Stimulated activated CD8-positive, alpha-beta memory T cell treated with anti-CD3 and anti-CD28 coated beads, Interleukin-7, amount 100 ng/mL, for 24 hours (primary cell): ENCODE measurements at places on chromosomes 7 and 10.

- DNase-seq: no peak
Measured at GRCh38 chr7:30865821-30866220, 45.8 kb upstream of the AQP1 start.

GRCh38 chr10:1148855-1149605, 92.8 kb downstream of the WDR37 start:
- no peak for DNase-seq

GRCh38 chr7:27235387-27236311, 7.0 kb upstream of the EVX1 start:
- no peak for DNase-seq

GRCh38 chr7:28700790-28701203, 257.3 kb downstream of the TRIL start:
- DNase-seq: no peak

GRCh38 chr10:61042533-61042932, 98.5 kb upstream of the RHOBTB1 start:
- DNase-seq: no peak

DNA sequence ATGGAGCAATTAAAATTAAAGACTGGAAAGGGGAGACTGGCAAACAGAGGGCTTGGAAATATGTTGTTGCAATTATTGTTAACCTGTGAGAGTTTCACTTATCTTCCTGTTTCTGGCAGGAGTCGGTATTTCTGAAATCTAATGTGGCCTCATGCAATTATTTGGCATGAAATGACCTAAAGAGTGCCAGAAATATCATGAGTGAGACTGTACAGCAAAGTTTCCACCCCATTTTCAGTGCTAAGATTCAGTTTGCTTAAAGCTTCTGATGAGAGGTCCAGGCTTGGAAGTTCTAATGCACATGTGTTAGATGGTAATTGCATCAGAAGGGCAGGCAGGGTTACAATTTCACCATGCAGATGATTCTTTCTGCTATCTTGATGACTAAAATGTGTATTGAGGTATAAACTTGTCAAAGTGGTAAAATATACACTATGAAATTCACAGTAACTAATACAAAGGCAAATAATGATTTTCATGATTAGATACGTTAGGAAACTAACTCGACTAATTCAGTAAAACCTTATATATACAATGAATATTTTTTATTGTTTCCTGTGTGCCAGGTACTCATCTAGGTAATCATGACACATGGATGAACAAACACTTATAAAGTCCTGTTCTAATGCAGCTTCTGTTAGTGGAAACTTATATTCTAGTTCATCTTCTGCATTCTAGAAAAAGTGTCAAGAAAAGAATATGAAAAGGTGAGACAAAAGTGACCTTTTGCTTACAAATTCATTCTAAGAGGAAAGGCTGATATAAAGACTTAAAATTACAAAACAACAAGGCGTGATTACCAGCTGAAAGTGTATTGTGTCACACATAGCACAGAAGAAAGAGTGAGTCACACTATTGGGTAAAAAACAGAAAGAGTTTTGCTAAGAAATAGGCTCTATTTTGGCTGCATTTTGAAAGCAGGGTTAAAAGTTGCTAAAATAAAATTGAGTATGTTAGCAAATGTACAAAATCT, 533.4 kb upstream of the SEMA3D start:
- no peak for DNase-seq

- DNase-seq: no peak
Measured at GRCh38 chr7:104530251-104530650, 201.8 kb downstream of the LHFPL3 start.

DNA sequence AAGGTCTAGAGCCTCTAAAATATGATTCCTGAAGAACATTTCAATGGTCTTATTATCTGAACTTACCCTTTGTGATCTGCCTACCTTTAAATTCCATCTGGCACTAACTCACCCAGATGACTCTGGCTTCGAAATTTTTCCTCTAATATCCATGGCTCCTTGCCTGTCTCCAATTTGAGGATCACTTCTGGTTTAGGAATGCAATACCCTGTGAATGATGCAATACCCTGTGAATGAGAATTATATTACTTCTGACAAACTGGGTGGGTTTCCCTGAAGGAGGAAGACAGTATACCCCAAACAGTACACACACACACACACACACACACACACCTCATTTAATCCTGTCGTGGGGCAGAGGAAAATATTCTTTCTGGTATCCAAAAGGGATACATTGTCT, 115.3 kb downstream of the ZNF33B start:
- no peak for DNase-seq

DNA sequence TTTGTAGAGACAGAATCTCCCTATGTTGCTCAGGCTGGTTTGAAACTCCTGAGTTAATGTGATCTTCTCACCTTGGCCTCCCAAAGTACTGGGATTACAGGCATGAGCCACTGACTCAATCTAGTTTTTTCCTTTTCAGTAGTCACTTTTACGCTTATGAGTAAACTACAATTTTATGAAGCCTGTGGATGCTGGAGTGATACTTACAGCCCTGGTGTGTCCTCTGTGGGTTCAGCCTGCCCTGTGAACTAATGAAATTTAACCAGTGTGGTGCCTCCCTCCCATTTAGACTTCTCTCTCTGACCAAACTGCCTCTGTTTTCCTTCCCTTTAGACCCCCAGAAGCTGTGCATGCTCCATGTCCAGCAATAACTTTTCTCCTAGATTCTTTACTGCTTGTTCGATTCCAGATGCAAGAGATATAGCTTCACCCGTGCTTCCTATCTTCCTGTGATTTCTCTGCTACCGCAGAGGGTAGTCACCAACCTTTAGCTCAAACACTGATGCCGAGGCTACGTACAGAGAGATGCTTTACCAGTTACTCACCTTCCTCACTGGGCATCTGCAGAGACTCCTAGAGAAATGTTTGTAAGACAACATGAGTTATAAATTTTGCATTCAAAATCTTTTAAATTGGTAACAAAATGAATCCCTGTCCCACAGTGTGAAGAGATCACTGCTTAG, 90.8 kb downstream of the KIAA1217 start:
- DNase-seq: no peak

DNA sequence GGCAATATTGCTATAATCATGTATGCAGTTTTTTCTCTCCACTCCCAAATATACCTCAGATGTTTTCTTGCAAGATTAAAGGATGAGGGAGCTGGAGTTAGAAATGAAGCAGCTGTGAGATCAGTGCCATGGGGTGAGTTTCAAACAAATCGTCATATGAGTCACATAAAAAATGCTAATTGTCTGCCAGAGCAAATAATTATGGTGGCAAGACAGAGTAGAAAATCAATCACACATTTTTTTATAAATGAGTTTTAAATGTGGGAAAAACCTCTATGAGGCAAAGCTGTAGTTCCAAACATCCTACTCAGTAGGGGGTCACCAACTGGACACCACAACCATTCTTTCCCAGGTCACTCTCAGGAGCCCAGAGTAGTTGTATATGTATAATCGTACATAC, 55.3 kb downstream of the CH25H start:
- no peak for DNase-seq

- DNase-seq: no peak
Measured at GRCh38 chr10:131964298-131964697, 17.4 kb downstream of the BNIP3 start.

DNA sequence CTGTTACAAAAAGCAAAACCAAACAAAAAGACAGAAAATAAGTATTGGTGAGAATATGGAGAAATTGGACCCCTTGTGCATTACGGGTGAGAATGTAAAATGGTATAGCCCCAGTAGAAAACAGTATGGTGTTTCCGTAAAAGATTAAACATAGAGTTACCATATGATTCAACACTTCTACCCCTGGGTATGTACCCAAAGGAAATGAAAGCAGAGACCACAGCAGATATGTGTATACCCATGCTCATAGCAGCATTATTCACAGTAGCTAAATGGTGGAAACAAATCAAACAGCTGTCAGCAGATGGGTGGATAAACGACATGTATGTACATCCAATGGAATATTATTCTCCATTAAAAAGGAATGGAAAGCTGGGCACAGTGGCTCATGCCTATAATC, 42.4 kb downstream of the STARD3NL start:
- no peak for DNase-seq

GRCh38 chr7:146414937-146415336, 298.3 kb downstream of the CNTNAP2 start:
- no peak for DNase-seq

DNA sequence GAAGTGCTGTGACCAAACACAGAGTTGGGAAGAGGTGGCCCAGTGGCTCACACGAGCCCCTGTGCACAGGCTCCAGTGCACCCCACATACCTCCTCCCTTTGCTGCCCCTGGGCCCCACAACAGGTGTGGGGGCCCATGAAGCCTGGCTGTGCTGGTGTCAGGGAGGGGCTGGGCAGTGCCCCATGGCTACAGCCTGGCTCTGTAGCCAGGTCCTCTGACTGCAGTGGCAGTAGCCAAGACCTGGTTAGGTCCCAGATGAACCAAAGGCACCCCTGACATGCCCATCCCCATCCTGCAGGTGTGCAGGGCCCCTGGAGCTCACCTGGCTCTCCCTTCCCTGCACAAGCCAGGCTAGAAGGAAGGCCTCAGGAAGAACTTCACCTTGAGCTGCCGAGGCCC, 176.3 kb downstream of the GRID1 start:
- DNase-seq: no peak

DNA sequence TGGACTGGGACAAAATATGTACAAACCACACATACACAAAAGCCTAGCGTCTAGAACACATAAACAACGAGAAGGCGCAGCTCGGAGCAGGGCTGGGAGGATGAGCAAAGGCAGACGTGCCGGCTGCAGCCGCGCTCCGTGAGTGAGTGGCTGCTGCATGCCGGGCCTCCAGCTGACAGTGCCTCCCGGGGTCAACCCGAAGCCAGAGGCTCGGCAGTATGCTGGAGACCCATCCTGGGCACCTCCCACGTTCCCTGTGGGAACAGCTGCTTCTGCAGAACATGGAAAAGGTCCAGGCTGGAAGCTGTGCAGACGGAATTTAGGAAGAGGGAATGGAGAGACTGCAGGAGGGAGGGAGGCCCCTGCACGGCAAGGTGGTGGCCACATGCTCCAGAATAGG, 3.6 kb upstream of the GPR146 start:
- no peak for DNase-seq

DNA sequence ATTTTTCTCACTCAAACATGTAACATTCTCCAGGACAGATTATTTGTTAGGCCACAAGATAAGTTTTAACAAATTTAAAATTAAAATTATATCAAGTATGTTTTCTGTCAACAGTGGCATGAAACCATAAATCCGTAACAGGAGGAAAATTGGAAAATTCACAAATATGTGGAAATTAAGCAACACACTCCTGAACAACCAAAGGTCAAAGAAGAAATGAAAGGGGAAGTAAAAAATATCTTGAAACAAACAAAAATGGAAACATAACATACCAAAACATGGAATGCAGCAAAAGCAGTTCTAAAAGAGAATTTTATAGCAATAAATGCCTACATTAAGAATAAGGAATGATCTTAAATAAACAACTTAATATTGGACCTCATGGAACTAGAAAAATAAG, 147.3 kb downstream of the ZEB1 start:
- DNase-seq: no peak

DNA sequence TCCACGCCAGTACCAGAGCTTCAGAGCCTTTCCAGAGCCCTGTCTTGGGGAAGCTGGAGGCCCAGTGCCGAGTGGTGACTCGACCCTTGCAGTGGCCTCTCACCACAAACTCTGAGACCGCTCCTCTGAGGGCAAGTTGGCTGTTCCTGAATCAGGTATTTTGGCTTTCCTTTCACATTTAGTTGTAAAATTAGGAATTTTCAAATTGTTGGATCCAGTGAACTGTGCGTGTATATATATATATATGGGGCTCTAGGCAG, 128.7 kb upstream of the UNC5B start:
- no peak for DNase-seq

DNA sequence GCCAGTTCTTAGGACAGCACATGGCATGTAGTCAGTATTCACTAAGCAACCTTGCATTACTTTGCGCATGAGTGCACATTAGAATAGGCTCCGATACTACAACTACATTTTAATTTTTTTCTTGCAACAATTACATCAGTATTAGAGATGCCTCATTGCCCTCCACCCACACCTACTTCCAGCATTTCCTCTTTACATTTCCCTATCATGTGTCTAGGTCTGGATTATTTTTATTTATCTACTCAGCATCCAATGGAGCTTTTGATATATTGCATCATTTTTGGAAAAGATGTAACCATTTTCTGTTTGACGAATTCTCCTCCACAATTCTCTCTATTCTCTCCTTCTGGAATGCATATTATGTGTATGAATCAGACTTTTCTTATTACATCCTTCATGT, 258.2 kb upstream of the GLI3 start:
- DNase-seq: no peak

GRCh38 chr10:30420266-30420665, 13.7 kb upstream of the MAP3K8 start:
- DNase-seq: no peak

- DNase-seq: no peak
Measured at GRCh38 chr10:61899663-61899996, 1.9 kb upstream of the ARID5B start.

DNA sequence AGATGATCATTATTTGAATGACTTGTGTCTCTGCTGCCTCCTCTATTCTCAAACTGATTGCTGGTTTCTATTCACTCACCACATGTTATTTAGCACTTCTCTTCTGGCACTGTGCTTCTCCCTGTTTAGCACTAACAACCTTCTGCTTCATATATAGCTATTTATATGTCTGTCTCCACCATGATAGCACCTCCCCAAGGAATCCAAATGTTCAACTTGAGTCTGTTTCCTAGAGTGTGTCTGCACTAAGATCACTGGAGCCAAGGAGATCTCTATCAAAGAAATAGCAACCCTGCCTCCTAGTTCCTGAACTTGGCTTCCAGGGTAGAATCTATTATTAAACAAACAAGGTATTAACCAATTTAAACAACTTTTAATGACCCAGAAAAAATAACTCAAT, 104.5 kb downstream of the CYP26A1 start:
- no peak for DNase-seq

- DNase-seq: no peak
Measured at GRCh38 chr10:47112612-47113011, 187.4 kb upstream of the GDF10 start.

GRCh38 chr7:108076156-108076555, 54.0 kb downstream of the LAMB4 start:
- no peak for DNase-seq

DNA sequence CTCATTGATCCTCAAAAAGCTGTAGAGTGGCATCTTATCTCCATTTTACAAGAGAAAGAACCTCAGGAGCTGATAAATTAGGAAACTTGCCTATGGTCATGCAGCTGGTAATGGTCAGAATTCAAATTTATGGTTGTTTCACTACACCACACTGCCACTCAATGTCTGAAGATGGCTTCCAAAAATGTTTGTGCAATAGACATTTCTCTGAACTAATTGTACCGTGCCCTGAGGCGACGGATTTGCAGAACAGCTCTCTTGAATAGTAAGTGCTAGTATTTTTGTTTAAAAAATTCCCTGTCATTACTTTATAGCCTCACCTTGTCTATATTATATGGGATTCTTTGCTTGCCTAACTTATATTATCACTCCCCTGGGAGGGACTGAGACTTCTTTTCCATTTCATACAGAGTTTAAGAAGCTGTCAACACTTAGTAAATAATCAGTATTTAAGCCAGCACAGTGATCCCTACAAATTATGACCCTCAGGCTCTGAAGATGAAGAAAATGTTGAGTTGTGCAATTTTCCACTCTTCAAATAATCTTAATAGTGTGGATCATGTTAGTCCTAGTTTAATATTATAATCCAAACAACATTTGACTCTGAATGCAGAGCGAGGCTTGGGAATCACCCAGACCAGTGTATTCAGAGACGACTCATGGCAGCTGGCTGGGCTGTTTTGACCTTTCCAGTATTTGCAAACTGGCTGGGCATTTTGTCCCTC, 346.6 kb downstream of the PTEN start:
- DNase-seq: no peak
